Esophagus mucosa (tissue), 1 donor: ENCODE measurements at places on chromosomes 12 and 14.

DNA sequence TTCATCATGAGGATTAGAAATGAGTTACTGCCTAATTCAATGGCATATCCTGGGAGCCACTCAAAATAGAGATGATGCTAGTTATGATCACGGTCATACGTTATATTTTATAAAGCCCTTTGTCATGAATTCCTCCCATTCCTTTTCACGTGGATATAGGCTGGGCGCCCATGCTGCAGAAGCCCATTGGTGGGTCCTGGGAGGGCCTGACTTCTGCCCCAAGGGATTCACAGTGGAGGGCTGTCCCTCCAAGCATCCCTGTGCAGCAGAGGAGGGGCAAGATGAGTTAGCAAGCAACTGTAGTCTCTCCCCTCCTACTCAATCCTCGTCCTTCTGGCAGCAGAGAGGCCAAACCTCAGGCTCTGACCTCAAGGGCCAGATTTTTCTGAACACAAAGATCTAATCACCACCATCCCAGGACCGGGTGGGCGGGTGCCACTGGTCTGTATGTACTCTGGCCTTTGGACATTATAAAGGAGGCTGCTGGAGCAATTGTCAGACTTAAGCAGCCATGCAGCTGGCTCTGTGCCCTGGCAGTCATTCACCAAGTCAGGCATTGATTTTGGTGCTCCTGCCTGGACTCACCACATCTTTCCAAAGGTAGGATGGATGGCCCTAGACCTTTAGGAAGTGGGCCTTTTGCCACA is 8.6 kb downstream of the GLTP start:
- no peak for ATAC-seq

DNA sequence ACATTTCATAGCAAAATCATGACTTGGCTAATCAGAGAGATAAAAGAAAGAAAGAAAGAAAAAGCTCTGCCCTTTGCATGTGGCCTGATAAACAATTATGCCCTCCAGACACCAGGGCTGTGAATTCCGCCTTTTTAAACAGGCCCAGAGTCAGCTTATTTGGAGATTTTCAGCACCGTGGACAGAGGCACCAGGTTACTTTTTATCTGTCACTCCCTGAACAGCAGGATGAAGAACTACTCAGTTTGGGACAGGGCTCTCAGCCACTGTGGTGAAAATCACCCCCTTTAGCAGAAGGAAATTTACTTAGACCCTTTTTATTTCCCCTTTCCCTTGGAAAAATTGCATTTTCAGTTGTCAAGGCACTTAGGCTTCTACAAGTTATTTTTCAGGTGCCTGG is 359.9 kb downstream of the NRXN3 start:
- no peak for ATAC-seq

- no peak for ATAC-seq
These were observed 17.8 kb downstream of the POLE start for GRCh38 chr12:132669166-132669879.

DNA sequence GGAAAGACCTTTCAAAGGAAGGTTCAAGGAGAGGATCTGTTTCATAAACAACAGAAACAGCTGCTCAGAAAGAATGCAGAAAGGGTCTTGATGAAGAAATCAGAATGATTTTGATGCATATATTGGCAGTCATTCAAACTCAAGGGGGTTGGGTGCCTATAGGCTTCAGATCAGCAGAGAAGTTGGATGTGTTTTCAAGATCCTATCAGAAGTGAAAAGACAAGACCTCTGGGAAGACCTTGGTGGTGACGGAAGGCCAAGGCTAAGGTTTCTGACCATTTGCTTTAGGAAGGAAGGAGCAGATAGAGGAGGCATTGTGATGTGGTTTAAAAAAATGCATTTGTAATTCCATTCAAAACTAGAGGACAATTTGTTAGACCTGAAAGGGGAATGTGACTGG is 15.2 kb upstream of the PTPRB start:
- ATAC-seq: no peak

- ATAC-seq: no peak
These were observed 159.5 kb downstream of the BRMS1L start for GRCh38 chr14:35985474-35986218.

DNA sequence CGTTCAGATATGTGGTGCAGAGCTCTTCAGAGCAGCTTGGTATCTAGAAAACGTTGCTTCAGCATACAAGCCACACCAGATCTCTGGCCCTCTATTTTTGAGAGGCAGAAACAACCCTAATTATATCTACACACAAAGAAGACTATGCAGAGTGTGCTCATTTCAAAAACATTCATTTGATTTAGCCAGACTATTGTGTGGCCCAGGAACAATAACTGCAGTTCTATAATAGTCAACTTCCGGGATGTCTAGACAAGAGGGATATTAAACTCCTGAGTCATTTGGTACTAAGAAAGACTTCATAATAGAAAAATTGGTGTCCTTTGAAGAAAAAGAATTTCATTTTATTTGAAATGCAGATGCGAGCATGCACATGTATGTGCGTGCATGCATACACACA is 153.8 kb downstream of the PELI2 start:
- ATAC-seq: no peak

- no peak for ATAC-seq
These were observed 638.3 kb upstream of the TMEM132C start for GRCh38 chr12:127628645-127629044.

DNA sequence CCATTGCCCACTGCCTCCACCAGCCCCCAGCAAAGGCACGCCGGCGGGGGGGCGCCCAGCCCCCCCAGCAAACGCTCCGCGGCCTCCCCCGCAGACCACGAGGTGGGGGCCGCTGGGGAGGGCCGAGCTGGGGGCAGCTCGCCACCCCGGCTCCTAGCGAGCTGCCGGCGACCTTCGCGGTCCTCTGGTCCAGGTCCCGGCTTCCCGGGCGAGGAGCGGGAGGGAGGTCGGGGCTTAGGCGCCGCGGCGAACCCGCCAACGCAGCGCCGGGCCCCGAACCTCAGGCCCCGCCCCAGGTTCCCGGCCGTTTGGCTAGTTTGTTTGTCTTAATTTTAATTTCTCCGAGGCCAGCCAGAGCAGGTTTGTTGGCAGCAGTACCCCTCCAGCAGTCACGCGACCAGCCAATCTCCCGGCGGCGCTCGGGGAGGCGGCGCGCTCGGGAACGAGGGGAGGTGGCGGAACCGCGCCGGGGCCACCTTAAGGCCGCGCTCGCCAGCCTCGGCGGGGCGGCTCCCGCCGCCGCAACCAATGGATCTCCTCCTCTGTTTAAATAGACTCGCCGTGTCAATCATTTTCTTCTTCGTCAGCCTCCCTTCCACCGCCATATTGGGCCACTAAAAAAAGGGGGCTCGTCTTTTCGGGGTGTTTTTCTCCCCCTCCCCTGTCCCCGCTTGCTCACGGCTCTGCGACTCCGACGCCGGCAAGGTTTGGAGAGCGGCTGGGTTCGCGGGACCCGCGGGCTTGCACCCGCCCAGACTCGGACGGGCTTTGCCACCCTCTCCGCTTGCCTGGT is at the start of gene CDKN1B:
Gene CDKN1B, plus strand, starts transcription at position 576 of the 793 bp plus-strand sequence. CDS start 472 bp downstream, outside the sequence.
- peak; percentile 90 for ATAC-seq

DNA sequence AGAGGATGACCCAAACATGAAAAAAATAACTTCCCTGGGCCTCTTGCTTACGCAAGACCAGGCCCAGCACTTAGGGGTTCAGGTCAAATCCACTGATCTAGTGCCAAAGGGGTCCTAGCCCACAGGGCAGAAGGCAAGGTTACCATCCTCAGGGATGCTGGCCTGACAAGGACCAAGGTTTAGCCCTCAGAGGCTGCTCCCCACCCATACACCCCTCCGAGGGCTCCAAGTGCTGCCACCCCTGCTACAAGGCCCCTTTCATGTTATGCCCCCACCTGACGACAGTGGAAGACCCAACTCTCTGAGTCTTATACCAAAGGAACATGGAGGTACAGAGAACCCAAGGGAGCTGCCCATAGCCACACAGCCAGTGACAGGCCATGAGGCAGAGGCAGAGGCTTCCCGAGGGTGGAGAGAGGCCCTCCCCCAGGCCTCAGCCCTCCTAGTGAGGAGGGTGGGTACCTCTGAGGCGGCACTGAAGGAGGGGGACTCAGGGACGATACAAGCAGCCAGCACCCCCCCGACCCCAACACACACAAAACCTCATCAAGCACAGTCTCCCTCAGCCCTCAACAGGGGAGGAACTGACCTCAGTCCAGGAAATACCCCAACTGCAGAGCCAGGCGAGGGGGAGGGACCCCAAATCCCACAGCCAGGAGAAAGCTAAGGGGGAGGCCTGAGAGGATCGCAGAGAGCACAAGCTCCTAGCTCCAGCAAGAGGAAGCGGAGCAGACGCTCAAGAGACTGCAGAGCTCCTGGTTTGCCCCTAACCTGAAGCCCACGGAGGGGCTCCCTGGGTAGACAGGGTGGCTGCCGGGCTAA is 37.0 kb downstream of the ANAPC7 start:
- ATAC-seq: no peak

GRCh38 chr14:99424306-99424877 is 56.3 kb downstream of the SETD3 start:
- no peak for ATAC-seq

- ATAC-seq: no peak
These were observed 63.8 kb downstream of the TNFAIP2 start for GRCh38 chr14:103186909-103187586.

DNA sequence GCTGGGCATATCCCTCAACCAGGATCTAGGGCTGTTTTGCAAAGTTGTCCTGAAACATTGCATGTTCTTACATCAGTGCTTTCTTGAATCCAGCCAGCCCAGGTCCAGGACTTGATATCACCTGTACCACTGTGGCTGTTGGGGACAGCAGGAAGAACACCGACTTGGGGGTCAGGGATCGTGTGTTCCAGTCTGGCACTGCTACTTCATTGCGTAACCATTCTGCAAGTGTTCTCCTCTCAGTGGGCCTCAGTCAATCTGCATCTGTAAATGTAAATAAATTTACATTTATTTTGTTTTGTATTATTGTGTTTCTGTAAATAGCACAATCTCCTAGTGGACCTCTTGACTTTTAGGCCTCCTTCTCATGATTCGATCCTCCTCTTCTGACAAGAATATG is 167.3 kb downstream of the SUDS3 start:
- no peak for ATAC-seq

- ATAC-seq: peak; percentile 53
These were observed 14.7 kb downstream of the BTBD7 start for GRCh38 chr14:93317875-93318807.

- no peak for ATAC-seq
These were observed 135.2 kb upstream of the PDE3A start for GRCh38 chr12:20232931-20233675.

- no peak for ATAC-seq
These were observed 104.0 kb downstream of the NCOR2 start for GRCh38 chr12:124463341-124463921.

DNA sequence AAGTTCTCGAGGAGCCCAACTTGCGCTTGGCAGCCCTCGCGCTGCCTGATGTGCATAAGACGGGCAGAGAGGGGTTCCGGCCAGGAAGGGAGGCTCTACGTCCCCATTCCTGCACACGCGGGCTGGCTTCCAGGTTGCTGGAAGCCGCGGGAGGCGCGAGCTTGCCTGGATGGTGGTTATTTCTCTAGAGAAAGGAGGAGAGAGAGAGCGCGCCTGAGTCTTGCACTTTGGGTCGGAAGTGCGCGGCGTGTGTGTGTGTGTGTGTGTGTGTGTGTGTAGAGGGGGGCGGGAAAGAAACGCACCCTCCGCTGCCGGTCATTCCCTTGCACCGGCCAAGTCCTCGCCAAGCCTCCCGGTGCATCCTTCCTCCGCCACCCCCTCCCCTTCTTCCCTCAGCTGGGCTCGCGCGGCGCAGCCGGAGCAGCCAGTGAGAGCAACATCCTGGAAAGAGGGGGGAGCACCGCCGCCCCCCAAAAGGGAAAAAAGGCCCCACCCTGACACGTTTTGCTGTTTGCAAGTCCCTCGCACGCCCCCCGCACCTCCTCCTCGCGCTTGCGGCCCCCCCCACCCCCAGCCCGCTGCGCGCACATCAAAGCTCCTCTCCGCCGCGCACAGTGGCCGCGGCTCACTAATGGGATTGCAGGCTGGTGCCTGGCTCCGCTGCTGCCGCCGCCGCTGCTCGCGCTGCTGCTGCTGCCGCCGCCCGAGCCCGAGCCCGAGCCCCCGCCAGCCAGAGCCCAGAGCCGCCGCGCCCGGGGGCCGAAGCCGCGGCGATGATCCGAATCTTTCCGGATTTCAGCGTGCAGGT is 4.4 kb upstream of the NPAS3 start:
- ATAC-seq: no peak

GRCh38 chr14:66999978-67000377 is 189.3 kb upstream of the GARIN2 start:
- no peak for ATAC-seq

GRCh38 chr12:42574851-42575266 is 14.7 kb downstream of the PRICKLE1 start:
- ATAC-seq: no peak

- ATAC-seq: no peak
These were observed 6.3 kb downstream of the MGAT4C start for GRCh38 chr12:86249851-86250250.

DNA sequence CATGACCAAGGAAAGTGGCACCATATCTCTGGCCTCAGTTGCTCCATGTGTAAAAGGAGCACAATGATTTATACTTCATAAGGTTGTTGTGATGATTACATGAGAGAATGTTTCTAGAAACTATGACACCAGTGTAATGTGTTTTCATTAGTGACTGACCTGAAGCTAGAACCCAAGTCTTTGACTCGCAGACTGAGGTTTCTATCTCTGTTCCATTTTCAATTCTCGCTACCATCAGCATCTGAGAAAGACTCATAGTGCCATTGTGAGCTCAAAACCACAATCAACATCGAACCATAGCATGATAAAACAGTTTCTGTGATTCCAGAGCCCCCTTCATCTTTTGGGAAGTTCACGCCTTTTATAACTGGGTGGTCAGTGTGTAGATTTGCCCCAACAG is 53.8 kb downstream of the STAB2 start:
- no peak for ATAC-seq

DNA sequence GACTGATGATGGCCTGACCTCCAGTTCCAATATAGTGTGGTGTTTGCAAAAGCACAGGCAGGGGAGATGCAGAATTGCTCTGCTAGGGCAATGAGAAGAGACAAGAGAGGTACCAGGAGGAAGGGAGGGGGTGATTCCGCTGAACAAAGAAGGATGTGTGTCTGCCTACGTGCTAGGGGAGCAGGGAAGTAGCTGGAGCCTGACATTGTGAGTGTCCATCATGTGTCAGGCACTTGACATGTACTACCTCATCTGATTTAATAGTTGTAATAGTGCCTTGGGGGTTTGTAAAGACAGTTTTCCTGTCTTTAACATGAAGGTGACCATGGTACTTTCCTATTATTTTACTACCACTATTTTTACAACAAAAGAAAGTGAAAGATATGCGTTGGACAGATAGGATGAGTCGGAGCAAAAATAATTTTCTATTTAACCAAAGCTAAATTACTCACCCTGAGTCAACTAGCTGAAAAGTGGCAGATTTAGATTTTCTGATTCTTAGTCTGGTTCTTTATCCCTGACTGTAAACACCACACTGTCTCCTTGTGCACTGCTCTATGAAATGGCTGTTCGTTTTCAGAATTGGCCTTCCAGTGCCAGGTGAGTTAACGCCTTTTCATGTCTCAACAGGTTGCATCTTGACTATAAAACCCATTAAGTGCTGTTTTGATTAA is 33.7 kb upstream of the TEAD4 start:
- peak; percentile 59 for ATAC-seq
